DMS 273 treated with DMSO at 0.1 percent for 48 hours (cell line): ENCODE measurements at places on chromosomes 3 and 15.

DNA sequence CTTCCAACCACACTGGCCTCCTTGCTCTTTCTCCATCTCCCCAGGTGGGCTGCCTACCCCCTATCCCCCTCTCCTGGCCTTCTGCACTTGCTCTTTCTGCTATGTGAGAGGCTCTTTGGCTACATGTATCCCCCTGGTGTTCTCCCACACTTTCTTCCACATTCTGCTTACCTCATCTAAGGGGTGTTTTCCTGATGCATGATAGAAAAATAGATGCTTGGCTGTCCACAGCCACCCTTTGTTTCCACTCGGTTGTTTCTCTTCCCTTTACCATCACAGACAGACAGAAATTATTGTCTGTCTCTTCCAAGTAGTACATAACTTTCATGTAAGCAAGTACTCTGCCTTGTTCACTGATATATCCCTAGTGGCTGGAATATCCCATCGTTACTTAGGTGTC, 39.2 kb downstream of the MCTP2 start:
- DNase-seq, result no peak

GRCh38 chr15:40407330-40407990, 1.9 kb downstream of the IVD start:
- no peak for DNase-seq

GRCh38 chr3:29700256-29700655, 419.4 kb downstream of the RBMS3 start:
- no peak for DNase-seq

DNA sequence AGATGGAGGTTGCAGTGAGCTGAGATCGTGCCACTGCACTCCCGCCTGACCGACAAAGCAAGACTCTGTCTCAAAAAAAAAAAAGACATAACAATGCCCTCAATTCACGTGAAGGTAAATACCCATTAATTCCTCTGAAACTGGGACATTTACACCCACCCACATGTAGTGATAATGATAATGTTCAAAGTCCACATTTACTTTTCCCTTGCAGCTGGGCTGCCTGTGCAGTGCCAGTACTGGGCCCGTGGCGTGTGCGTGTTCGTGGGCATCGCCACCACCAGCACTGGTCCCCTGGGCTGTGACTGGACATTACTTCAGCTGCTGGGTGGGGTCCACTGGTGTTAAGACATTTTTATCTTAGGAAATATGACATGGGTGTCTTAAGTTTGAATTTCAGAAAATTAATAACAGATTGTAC, 123.6 kb downstream of the SLC25A26 start:
- DNase-seq, result no peak

- no peak for DNase-seq
Measured at GRCh38 chr3:128372707-128373533, 93.8 kb downstream of the DNAJB8 start.

DNA sequence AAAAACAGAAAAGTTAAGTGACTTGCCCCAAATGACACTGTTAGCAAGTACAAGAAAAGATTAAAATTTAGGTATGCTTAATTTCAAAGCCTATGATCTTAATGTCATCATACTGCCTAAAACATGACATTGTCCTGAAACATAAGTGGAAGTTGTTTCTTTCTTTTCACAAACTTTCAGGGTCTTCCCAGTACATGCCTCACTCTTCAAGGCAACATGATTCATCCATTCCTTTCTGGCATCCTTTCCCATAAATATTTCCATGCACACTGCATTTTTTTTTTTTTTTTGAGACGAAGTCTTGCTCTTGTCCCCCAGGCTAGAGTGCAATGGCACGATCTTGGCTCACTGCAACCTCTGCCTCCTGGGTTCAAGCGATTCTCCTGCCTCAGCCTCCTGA, 42.5 kb upstream of the KPNA4 start:
- DNase-seq, result no peak

- no peak for DNase-seq
Measured at GRCh38 chr3:128504533-128504915, 11.5 kb upstream of the GATA2 start.

DNA sequence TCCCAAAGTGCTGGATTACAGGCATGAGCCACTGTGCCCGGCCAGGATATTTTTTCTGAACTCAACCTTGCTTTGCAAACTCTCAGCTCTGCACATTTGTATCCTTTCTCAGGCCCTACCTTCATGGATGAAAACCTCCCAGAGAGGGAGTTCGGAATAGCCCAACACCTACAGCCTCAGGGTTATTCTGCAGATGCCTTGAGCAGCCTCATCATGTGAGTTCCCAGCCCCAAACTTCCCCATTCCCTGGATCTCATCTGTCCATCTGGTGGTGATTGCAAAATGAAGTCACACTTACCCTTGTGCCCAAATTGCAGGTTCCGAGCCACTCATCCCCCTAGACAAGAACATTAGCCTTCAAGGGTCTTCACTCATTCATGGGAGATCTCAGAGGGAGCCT, 39.9 kb upstream of the KLHL25 start:
- DNase-seq, result no peak

- DNase-seq, result no peak
Measured at GRCh38 chr3:171268677-171269076, 191.5 kb downstream of the TNIK start.

DNA sequence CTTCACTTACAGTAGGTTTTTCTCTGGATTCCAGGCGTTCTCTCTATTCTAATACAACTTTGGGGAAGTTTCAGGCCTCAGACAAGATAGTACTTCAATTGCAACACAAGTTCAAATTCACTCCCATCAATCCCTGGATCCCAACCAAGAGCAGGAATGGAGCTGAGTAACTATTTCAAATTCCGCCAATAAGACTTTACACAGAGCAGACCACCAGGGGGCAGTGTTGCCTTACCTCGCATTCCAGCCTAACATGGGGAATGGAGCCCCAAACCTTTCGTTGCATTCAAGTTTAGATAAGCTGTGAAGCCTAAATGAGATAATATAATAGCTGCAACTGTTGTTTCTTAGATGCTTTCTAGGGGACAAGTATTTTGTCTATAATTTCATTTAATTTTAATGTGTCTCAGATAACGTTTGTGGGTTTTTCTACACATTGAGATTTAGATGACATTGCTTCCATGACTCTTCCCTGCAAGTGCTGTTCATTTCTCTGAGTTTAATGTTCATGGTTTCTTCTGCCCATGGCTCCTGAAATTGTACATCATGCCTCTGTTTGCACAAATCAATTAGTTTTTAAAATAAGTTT, 186.7 kb downstream of the NSUN3 start:
- peak; percentile 18 for DNase-seq

DNA sequence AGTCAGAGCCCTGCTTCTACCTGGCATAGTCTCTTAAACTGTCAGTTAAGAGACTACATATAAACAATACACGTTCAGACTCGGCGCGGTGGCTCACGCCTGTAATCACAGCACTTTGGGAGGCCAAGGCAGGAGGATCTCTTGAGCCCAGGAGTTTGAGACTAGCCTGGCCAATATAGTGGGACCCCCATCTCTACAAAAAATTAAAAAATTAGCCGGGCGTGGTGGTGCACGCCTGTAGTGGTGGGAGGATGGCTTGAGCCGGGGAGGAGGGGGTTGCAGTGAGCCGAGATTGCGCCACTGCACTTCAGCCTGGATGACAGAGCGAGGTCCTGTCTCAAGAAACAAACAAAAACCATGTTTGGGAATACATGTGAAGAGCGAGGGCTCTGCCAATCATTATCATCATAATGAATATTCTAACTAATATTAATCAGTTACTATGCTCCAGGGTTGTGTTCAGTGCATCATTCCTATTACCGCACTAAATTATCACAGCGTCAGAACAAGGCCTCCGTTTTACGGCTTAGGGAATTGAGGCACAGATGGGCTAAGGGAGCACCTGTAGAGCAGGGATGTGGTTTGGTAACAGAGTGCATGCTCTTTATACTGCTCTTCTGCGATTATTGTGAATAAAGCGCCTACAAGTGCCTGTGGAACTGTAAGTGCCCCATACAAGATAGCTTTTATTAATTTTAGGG, 844 bp upstream of the UQCC5 start:
- no peak for DNase-seq

DNA sequence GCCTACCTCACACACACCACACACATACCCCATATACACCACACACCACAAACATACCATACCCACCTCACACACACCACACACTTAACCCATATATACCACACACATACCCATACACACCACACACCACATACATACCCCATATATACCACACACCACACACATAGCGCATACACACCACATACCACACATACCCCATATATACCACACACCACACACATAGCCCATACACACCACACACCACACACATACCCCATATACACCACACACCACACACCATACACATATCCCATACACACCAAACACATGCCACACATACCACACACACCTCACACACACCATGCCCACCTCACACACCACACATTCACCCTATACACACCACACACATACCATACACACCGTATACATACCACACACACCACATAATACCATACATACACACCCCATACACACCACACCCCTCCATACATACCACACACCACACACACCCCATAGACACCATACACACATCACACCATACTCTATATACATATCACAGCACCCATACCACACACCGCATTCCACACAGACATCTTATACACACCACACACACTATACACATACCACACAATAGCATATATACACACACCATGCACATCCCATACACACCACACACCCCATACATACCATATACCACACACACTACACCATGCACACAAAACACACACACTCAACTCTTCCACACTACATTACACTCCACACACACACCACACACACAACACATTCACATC, 29.5 kb downstream of the APBA2 start:
- no peak for DNase-seq

- DNase-seq, result no peak
Measured at GRCh38 chr3:56347219-56347871, 120.9 kb downstream of the ERC2 start.

GRCh38 chr3:41808618-41809017, 153.3 kb downstream of the ULK4 start:
- DNase-seq, result no peak

DNA sequence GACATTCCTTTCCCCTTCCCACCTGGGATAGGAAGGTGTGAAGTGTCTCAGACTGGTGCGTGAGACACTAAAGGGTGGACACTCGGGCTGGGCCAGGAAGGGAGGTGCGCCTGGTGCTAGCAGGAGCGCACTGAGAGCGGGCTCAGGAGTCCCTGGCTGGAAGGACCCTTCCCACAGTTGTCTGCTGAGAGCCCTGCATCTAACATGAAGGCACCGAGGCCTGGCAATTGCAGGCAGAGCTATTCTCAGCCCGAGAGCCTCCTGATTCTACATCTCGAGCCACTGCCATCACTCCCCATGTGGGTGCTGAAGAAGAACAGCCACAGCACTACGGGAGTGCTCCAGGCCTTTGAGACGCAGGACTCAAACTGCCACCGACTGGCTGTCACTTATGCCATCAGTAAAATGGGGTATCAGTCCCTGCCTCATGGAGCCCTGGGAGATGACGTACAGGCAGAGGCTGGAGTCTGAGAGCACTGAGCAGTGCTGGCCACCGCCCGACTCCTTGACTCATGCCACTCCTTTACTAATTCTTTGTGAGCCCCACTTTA, 159.4 kb downstream of the KLF13 start:
- no peak for DNase-seq

DNA sequence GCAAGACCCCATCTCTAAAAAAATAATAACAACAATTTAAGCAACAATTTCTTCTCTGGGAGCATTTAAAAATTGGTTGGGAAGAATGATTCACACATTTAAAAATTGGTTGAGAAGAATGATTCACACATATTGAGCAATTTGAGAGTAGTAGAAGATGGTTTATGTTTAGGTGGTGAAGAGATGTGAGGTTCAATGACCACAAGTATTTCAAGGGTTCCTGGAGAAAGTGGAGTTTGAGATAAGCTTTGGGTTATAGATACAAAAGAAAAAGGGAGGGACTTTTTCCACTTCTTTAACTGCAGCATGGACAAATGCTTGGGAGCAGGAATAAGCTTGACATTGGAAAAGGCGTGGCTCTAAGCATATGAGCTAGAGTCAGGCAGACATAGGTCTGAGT, 145.7 kb upstream of the NPHP3 start:
- DNase-seq, result no peak

- DNase-seq, result no peak
Measured at GRCh38 chr3:176526942-176527341, 670.3 kb downstream of the TBL1XR1 start.

DNA sequence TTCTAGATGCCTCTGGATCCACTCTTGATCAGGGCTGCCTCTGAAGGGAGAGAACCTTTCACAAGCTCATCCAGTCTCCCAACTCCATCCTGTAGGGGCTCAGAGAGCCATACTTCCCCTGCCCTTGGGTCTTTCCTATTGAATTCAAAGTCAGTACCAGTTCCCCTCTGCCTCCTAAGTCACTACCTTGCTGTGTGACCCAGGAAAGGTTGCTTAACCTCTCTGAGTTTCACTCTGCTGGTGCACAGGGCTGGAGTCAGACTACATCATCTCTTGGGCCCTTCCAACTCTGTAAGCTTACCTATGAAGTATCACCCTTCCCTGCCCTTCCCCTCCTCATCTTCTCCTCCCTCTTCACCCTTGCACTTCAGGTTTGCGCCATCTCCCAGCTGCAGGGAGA, 117.9 kb downstream of the MEGF11 start:
- DNase-seq, result no peak

- no peak for DNase-seq
Measured at GRCh38 chr15:91065505-91065904, 34.6 kb upstream of the SV2B start.

DNA sequence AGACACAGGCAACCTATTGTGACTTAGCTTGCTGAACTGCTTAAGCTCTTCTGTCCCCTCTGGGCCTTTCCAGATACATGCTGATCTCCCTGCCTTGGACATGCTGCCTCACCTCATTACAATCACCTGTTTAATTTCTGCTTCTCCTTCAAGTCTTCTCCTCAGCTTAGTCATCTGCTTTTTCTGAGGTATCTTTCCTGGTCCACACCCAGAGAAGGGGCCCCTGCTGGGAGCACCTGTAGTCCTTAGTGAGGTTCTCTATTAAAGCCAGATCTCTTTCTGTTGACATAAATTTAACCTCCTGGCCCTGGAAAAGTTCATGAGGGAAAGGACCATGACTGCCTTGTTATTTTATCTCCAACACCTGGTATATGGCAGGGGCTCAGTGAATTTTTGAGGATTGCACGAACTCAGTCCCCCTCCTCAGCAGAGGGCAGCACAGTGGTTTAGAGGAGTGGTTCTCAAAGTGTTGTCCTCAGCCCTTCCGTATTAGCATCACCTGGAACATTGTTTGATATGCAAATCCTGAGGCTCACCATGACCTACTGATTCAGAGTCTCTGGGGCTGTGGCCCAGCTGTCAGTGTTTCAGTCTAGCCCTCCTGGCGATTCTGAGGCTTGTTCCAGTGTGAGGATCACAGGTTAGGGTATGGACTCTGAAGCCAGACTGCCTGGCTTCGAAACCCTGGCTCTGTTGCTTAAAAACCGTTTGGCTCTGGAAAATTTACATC, 12.7 kb downstream of the COL6A6 start:
- DNase-seq, result no peak

- no peak for DNase-seq
Measured at GRCh38 chr3:17775073-17775472, 32.6 kb upstream of the TBC1D5 start.
